ENCODE measurements at places on chromosomes 4 and X.

DNA sequence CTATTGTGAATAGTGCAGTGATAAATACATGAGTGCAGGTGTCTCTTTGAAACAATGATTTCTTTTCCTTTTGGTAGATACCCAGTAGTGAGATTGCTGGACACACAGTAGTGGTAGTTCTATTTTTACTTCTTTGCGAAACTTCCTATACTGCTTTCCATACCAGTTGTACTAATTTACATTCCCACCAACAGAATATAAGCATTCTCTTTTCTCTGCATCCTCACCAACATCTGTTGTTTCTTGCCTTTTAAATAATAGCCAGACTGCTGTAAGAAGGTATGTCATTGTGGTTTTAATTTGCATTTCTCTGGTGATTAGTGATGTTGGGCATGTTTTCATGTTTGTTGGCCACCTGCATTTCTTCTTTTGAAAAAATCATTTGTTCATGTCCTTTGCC lies 105.9 kb downstream of the COL4A6 start:
- DNase-seq, result no peak

DNA sequence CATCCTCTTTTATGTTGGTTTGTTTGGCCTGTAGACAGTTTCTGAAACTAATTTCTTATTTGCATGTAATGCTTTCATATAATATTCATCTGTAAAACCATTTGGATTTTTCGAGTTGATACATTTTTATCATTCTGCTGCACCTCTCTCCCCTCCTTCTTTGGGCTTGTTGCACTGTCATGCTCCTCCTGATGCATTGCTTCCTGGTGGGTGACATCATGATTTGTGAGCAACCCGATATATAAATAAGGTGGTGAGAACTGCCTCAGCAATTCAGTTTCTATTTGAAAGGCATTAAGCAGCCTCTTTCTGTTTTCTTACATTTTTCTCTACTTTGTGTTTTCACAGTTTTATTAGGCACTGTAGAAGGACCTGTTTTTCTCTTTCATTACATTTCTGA lies 515.7 kb downstream of the RPA4 start:
- DNase-seq, result no peak

DNA sequence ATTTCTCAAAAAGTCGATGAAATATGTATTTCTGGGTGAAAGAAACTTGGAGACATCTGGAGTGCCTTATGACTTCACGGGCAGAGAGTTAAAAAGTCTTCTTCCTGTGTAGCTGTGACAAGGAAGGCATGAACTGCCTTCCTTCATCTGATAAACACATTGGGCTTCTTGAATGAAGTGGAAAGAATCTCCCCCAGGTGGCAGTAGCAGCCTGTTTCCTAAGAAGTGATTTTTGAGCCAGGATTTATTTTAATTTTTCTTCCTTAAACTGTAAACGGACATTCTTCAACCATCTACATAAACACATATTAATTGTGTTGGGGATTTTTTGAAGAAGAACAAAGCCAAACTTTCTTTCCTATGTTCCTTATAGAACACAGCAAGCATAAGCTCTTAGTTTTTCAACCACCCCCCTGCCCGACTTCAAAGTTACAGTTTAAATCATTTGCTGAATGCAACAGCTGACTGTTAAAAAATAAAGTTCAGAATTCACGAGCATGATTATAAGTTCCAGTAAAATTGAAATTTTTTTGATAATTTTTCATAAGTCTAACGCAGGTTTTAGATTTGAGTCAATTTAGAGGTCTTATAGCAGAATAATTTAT lies 980 bp upstream of the GIMD1 start:
- DNase-seq, result peak; percentile 10

GRCh38 chr4:174111422-174111821 lies 172.0 kb downstream of the FBXO8 start:
- no peak for DNase-seq

- no peak for DNase-seq
Measured at GRCh38 chr4:2746891-2747695, 9.0 kb downstream of the TNIP2 start.

Measured in NCI-H1436 treated with DMSO at 0.1 percent for 48 hours (cell line).